GM10248 (cell line): ENCODE measurements at places on chromosomes 11 and 22.
A peak's percentile ranks its signal among the peaks of the same experiment; 100 is the strongest.

DNA sequence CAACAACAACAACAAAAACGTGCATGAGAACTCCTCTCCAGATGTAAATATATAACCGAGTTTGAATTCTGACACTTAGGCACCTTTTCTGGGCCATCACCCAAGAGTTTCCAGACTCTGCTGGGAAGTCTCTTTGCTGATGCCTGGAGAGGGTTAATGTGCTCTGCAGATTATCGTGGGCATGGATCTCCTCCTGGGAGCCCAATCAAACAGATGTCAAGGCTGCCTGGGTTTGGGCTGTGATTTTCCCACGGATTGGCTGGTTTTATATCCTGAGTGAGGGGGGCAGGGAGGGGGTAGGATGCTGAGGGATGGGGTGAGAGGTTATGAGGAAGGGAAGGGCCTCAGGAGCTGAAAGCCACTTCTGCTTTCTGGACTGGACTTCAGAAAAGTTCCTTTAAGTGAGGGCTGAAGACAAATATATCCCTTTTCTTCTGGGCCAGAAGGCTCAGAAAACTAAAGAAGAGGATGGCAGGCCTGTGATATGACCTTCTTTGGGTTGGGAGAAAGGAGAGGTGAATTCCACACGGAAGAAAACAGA lies 4.2 kb downstream of the ELF5 start:
- DNase-seq: no peak

- DNase-seq: peak; percentile 58
Observed at GRCh38 chr11:36540998-36541397, 26.8 kb upstream of the RAG1 start.

DNA sequence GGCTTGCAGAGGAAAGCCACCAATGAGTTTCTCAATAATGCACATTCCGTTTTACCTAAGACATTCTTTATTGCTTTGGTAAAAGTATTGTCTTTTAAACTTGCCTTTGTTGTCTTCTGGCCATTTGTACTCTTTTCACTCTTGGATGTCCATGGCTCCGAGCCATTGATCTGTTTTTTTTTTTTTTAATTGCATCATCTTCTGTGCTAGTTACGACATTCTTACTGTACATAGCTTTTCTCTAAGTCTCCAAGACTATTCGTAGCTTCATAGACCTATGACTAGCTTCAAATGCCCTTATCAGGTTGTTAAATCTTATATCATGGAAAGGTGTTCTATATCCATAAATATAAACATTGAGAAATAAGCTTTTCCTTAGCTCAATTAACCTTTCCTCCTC lies 1522.6 kb downstream of the FAM181B start:
- no peak for DNase-seq

DNA sequence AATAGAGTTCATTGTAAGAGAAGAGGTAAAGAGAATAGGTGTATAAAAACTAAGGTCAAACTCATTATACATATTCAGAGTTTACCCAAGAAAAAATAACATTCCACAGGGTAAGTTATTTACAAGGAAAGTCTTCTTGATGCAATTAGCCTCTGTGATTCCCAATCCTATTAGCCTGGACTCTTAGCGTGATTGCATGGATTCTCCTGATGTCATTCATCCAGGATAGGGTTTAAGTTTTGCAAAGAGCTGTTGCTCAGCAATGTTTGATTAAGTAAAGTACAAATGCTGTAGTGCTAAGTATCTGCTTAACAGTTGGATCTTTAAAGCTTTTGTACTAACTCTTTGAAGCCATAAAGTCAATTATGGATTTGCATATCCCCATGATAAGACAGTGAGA lies 767.8 kb upstream of the LUZP2 start:
- DNase-seq: no peak

- no peak for DNase-seq
Observed at GRCh38 chr11:32305460-32305859, 129.9 kb downstream of the WT1 start.

- no peak for DNase-seq
Observed at GRCh38 chr11:111363985-111364384, 15.1 kb downstream of the POU2AF1 start.

DNA sequence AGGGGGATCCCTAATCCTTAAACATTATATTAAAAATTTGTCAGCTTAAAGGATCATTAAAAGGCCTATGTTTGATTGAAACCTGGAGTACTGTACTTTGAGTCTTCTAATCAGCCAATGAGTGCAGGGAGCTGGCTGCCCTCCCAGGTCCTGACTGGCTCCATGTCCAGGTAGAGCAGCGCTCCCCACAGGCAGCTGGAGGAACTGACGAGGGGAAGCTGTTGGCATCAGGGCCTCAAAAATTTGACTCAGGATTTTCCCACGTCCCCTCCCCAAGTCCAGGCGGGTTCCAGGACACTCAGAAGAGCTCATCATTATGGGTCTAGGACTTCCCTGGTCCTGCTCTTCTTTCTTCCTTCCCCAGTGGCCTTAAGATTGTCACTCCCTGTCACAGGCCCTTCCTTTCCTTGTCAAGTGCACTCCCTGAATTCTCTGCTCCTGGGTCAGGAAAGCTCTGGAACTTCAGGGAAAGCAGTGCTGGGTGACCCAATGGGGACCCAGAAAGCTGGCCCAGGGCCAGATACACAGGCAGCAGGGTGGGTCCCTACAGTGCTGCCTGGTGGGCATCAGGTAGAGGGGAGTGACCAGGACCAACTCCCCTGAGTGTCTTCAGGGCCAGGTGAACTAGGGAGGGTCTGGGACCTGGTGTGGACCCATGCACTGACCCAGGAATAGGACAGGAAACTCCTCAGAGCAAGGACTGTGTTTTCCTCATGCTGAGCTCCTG lies 65.5 kb downstream of the GGTLC2 start:
- no peak for DNase-seq

DNA sequence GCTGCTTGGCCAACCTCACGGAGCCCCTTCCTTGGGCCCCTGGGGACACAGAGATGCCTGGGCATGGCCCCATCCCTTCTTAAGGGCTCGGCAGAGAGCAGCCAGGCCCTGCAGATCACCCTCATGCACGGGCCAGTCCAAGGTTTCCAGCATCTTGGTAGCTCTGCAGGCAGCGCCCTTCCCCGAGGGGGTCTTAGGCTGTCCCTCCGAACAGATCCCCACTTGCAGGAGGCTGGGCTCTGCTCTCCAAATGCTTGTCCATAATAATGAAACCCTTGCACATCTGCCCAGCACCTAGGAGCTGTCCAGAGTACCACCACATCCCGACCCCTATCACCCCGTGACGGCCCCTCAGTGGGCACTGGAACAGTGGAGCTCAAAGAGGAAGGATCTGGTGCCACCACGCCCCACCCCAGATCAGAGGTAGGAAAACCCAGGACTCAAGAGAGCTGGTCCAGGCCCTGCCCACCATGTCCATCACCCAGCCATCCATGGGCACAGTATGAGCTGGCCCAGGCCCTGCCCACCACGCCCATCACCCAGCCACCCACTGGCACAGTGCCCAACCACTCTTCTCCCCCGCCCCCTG lies 92.5 kb upstream of the PRR5 start:
- no peak for DNase-seq

GRCh38 chr11:79822766-79823165 lies 381.9 kb upstream of the TENM4 start:
- no peak for DNase-seq

- DNase-seq: no peak
Observed at GRCh38 chr11:70109903-70110302, 31.8 kb downstream of the ANO1 start.

- DNase-seq: no peak
Observed at GRCh38 chr11:126392633-126393013, 37.1 kb downstream of the ST3GAL4 start.

DNA sequence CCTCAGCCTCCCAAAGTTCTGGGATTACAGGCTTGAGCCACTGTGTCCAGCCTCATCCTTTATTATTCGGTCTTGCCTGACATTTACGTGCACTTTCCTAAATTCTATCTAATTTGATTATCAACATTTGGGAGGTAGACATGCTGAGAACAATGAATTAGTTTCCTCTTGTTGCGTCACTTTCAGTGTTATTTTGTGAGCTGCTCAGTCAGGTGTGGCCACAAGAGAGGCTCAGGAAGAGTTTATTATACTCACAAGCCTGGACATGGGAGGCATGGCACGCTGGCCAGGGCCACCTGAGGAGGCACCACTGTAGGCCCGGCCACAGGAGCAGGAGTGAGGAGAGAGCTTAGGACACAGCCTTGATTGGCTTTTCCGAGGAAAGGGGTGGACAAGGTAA lies 59.7 kb upstream of the RBFOX2 start:
- no peak for DNase-seq

- no peak for DNase-seq
Observed at GRCh38 chr11:18013790-18014507, 1.1 kb upstream of the SERGEF start.

DNA sequence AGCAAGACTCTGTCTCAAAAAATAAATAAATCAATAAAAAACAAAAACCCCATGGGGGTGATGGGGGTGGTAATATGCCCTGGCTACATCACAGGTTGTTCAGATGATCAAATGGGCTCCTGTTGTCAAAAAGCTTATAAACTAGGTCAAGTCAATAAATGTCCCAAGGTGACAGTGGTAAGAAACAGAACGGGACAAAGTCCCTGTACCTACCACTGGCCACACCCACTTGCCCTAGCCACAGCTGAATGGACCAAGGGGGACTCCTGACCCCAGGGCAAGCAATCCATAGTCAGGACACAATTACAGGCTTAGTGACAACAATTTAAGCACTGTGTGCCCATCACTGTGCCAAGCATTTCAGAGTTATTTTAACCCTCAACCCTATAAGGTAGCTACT lies 6.0 kb downstream of the NAGA start:
- no peak for DNase-seq

DNA sequence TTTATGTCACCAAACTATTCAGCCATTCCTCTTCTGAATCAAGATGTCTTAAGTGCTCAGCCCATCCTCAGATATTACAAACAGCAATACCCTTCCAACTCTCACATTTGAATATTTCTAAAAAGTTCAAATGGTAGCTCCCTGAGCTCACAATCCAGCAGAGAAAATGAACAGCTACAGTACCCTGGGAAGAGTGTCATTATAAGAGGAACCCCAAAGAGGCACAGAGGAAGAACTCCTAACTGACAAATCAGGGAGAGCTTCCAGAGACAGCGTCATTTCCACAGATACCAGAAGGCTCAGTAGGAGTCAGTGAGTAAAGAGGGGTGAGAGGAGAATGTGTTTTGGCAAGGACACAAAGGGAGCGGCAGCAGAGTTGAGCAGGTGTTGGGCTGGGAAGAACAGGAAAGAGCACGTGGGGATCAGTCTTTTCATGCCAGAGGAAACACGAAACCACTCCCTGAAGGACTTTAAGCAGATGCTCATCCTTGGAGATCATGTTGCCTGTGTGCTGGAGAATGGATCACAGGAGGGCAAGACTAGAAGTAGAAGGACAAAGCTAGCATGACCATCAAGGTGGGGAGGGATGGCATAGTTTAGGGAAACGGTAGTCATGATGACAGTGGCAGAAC lies 4.3 kb downstream of the CLTCL1 start:
- DNase-seq: no peak

DNA sequence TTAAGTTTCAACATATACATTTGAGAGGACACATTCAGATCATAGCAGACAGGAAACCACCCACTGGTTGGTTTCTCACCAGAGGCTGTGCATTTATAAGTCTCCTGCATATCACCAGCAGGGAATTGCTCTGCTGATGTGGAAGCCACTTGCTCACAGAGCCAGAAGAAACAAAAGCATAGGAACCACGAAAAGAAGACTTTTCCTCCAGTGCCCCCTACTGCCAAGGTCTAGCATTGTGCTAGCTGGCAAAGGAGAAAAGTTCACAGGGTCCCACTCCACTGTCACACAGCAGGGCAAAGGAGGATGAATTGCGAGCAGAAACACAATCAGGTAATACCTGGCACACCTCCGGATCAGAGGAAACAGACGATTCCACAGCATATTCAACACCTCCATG lies 28.9 kb upstream of the ISX start:
- DNase-seq: no peak

DNA sequence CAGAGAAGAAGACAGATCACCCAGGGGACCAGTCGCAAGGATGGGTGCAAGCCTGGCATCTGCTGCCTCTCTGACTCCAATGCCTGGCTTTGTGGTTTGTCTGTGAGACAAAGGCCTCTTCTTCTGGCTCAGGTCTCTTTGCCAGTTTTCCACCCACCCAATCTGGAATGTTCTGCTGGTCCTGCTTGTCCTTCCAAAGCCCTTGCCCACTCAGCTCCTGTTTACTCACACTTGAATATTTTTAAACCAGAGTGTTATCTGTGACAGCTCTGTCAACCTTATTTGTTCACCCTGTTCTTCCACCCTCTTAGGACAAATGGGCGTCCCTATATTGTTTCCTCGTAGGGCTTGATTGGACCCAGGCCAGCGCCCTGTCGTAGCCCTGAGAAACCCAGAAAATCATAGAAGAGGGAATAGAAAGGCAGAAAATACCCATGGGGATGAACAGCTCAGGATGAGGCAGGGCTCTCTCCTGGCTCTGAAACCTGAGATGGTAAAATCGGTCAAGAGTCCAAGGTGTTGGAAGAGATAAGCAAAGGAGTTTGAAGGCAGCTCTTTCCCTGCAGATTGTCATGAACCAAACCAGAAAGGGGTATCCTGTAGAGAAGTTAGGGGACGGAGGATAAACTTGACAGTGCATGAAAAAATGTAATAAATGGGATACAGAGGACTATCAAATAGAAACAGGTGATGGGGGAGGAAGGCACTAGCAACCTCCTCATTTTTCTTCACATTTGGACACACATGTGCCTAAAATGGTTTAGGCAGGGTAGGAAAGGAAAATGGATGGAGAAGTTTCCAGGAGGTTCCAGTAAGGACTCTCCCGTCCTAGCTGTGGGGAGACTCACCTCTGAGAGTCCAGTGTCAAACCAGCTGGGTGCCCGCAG lies 651 bp downstream of the CRYAB start:
- DNase-seq: no peak

DNA sequence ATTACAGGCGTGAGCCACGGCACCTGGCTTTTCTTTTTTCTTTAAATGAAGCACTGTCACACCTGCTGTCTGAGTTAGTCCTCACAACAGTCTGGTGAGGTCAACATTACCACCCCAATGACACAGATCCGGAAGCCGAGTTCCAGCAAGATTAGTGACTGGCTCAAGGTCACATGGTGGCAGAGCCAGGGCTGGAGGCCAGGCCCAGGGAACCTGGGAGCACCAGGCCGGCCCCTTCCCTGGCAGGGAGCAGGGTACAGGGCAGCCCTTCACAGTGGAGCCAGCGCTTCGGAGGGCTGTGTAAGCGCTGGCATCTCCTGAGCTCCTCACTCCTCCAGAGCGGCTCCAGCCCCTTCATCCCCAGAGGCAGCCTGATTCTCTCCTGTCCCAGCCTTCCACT lies 118.7 kb downstream of the ST3GAL4 start:
- no peak for DNase-seq

GRCh38 chr11:19181531-19182261 lies 20.1 kb downstream of the CSRP3 start:
- DNase-seq: no peak

GRCh38 chr11:119685111-119685746 lies 43.8 kb downstream of the NECTIN1 start:
- no peak for DNase-seq
